ENCODE measurements at places on chromosomes 4 and X.
A peak's percentile ranks its signal among the peaks of the same experiment; 100 is the strongest.

DNA sequence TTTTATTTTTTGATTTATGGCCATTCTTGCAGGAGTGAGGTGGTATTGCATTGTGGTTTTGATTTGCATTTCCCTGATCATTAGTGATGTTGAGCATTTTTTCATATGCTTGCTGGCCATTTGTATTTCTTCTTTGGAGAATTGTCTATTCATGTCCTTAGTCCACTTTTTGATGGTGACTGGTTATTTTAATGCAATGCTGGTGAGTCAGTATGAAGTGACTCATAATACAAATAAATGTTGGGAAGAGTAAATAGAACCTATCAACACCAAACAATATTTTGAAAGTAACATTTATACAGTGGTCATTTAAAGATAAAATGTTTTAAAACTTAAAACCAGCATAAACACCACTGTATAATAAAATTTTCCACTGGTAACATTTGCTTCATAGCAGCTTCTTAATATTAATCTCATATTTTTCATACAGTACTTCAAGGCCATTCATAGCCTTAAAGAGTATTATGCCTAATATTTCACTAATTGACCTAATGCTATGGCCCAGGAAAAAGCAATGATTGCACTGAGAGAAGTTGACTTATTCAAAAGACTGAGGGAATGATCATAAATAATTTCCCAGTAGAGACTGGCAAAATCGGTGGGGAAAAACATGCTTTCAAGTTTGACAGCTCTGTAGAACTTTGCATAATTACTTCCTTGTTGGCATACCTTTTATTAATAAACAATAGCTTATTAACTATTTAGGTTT, 33.9 kb downstream of the CASK start:
- DNase-seq, result no peak

DNA sequence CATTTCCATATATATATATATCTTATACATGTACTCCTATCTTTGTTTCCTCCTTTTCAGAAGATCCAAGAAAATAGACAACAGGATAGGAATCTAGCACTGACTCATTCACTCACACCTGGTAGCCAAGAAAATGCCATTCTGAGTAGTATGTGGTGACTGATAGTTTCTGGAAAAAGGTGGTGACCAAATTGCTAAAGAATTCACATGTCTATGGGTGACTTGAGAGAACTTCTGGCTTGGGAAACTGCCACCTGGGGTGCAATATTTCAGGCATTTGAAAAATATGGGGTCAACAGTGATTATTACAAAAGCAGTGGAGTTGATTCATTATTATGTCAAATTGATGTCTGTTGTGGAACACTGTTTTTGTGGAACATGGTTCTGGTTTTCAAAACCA, 605.1 kb downstream of the PCDH18 start:
- DNase-seq, result no peak

- DNase-seq, result no peak
Measured at GRCh38 chrX:8189096-8189830, 18.2 kb upstream of the VCX2 start.

GRCh38 chr4:27327421-27328181, 467.0 kb downstream of the STIM2 start:
- no peak for DNase-seq

GRCh38 chr4:39729557-39729956, 31.6 kb downstream of the UBE2K start:
- DNase-seq, result no peak

DNA sequence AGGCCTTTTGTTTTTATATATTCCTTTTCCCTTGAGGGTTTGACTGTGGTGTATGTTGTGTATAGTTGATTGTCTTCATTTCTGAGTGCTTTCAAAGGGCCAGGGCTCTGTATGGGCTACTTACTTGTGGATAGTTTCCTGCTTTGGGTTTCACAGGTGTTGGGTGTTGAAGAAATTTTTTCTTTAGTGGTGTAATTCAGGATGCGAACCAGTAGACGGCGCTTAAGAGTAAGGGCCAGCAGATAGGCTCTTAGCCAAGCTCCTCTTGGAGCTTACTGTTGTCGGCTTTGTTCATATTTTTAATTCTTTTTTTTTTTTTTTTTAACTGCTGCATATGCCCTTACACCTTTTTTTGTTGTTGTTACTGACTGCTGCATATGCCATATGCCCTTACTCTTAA, 276.3 kb upstream of the GALNT7 start:
- DNase-seq, result no peak

GRCh38 chrX:148872161-148872535, 371.7 kb downstream of the AFF2 start:
- DNase-seq, result no peak

- DNase-seq, result no peak
Measured at GRCh38 chr4:107854356-107855022, 29.8 kb downstream of the SGMS2 start.

- no peak for DNase-seq
Measured at GRCh38 chr4:85496126-85496849, 21.3 kb downstream of the ARHGAP24 start.

GRCh38 chrX:19707246-19707871, 180.0 kb downstream of the SH3KBP1 start:
- DNase-seq, result no peak

- DNase-seq, result no peak
Measured at GRCh38 chr4:41795796-41796385, 47.4 kb upstream of the PHOX2B start.

- no peak for DNase-seq
Measured at GRCh38 chr4:172842779-172843178, 325.8 kb upstream of the GALNT7 start.

GRCh38 chr4:174531486-174531885, 9.2 kb upstream of the HPGD start:
- no peak for DNase-seq

GRCh38 chrX:114626323-114626722, 42.4 kb downstream of the HTR2C start:
- no peak for DNase-seq

GRCh38 chr4:40916880-40917279, 167.1 kb downstream of the NSUN7 start:
- peak; percentile 10 for DNase-seq

DNA sequence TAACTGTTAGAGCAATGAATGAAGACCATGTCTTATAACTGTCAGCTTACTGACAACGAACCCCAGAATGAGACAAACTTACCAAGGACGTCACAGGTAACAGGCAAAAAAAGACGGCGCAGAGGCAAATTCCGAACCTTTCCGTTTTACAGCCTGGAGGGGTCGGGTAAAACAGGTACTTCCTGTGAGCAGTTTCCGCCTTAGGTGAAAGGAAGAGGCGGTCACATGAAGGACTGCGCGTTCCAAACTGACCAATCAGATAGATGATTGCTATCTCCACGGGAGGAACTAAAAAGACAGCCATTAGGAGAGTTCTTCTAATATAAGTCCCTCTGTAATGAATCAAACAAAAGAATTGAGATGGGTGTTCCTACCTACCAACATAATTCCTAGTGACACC, at the start of gene COX7B2:
COX7B2 (minus strand) TSS at position 168 of the 400 bp plus-strand sequence. CDS start 174,053 bp downstream, outside the sequence.
- no peak for DNase-seq

GRCh38 chr4:74598611-74599325, 153.8 kb downstream of the AREG start:
- DNase-seq, result no peak

GRCh38 chr4:87032884-87033533, 98.2 kb downstream of the AFF1 start:
- DNase-seq, result no peak

DNA sequence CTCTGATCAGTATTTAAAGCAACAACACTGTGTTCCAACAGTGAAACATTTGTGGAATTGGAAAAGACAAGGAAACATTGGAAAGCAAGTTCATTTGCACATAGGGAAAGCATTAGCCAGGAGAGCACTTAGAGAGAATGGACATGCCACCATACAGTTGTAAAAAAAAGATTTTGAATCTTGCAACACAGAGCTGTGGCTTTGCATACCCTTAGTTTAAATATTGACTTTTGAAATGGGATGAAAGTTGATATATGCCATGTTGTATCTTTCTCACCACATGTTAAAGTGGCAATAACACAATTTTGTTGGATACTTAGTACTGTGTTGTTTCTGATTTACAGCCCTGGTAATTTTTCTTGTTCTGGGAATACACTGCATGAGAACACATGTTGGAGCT, 208.1 kb downstream of the BMPR1B start:
- DNase-seq, result no peak

DNA sequence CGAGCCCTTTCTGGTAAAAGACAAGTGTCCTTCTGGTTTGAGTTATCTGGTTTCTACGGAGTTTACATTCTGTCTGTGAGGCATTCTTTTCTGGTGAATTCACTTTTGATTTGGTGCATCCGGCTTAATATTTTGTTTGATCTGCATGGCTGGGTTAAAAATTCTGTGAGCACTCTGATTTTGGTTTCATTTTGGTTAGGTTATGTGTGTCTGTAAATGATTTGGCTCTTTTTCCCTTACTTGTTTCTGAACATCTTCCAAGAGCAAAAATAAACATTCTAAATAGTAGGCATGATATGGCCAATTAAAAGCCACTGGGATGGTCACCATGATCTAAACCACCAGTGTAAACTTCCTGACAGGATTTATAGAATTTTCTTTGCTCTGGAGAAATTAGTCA, 85.7 kb upstream of the PTPN13 start:
- no peak for DNase-seq

GRCh38 chr4:67342291-67342690, 203.0 kb downstream of the CENPC start:
- no peak for DNase-seq

DNA sequence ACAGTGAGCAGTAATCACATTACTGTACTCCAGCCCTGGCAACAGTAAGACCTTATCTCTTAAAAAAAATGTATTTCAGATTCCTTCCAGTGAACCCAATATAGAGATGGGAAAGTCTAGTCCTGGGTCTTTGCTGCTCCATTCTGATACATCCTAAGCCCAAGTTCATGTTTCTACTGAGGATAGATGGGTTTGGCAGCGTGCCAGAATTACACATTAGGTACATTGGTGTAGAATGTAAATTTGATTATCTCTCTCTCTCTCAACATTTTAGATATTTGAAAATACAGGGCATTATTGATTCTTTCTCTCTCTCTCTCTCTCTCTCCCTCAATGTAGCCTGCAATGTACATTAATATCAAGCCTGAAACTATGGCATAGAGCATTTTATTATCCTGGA, 43.5 kb upstream of the ZNF330 start:
- no peak for DNase-seq

DNA sequence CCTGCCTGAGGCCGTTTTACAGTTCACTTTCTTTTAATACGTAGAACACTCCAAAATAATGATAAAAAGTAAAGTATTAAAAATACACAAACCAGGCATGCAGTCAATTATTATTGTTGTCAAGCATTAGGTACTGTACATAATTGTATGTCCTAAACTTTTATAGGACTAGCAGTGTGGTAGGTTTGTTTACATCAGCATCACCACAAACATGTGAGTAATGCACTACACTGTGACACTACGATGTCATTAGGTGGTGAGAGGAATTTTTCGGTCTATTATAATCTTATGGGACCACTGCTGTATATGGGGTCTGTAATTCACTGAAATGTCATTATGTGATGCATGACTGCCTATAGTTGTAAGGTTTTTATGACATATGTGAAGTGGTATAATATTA, 149.5 kb upstream of the SH3RF1 start:
- DNase-seq, result no peak

DNA sequence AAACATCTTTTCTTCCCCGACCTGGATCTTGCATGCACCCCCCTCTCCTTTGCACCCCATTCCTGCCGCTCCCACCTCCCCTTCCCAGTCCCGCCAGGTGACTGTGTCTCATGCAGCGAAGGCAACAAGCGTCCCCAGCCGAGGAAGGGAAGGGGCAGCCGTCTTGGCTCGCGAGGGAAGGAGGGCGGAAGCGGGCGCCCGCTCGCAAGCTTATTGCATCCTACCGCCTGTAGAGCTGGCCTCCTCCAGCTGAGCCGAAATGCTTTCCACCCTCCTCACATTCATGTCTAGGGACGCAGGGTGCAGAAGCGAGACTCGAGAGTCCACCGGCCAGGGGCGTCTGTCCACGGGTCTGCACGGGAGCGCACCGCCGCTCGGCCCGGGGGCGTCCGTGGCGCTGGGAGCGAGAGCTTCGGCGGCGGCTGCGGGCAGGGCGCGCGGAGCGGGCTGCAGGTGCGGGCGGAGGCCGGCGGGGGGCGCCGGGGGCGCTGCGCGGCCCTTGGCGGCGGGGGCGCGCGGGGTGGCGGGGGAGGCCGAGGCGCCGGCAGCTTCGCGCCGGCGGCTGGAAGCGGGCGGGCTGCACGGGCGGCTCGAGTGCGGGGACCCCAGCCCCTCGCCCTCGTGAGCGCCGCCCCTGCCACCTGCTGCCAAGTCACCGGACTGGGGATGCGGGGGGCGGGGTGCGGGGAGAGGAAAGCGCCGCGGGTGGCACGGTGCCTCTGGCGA, at the start of gene KCNIP4:
KCNIP4 (minus strand) TSS at position 426 of the 726 bp plus-strand sequence.
- peak; percentile 1 for DNase-seq

DNA sequence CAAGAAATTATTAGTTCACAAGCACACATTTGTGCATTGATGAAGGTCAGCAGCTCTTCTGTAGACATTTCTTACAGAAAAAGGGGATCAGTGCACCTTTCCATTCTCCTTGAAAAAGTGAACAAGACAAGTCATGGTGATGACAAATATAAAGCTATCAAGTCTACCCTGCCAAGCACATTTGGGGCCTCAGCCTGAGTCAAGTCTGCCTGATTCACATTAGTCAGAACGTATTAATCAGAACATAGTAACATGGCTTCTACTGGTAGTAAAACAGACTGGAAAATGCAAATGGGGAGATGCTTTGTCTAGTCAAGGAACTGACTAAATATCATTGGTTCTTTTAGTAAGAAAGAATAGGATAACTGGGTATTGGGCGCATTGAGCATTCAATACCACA, 2305.1 kb downstream of the PCDH7 start:
- DNase-seq, result no peak

GRCh38 chr4:169045862-169046584, 36.0 kb upstream of the CBR4 start:
- no peak for DNase-seq

DNA sequence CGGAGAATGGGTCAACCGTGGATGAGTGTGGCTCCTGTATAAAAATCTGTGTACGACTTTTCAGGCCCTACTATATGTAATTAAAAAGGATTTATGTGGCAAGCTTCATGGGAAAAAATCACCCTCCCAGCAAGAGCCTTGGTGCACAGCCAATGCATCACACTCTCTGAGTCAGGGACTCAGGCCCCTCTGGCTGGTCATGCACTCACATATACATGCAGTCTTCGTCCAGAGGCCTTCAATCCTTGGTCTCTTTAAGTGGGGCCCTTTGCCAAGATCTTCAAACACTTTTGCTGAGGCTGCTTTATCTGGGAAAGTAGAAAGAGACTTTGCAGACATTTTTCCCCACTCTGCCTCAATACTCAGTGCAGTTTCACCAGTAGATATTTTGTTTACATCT, 311.4 kb upstream of the FSTL5 start:
- DNase-seq, result no peak

Data from CD4-positive, alpha-beta T cell treated with Interferon alpha-2 for 1 hour (primary cell).